ENCODE measurements at places on chromosomes 2 and 18.

GRCh38 chr18:35934891-35935290 is 37.6 kb upstream of the RMP24 start:
- DNase-seq, result no peak

DNA sequence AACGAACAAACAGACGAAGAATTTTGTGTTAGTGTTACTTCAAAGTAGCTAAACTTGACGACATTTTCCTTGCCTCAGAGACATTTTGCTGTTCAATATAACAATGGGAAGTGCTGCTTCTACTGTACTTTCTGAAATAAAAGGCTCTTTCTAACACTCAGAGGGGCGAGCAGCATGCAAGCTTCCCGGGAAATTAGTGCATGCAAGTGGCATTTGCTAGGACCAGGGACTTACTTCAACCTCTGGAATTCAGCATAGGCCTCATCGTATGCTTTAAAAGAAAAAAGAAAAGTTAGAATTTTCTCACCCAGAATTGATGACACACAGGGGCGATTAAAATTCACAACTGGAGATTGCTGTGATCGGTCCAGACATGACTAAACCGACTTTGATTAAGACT is 62.5 kb upstream of the LPIN2 start:
- DNase-seq, result no peak

GRCh38 chr2:18479947-18480369 is 80.5 kb downstream of the RDH14 start:
- DNase-seq, result no peak

DNA sequence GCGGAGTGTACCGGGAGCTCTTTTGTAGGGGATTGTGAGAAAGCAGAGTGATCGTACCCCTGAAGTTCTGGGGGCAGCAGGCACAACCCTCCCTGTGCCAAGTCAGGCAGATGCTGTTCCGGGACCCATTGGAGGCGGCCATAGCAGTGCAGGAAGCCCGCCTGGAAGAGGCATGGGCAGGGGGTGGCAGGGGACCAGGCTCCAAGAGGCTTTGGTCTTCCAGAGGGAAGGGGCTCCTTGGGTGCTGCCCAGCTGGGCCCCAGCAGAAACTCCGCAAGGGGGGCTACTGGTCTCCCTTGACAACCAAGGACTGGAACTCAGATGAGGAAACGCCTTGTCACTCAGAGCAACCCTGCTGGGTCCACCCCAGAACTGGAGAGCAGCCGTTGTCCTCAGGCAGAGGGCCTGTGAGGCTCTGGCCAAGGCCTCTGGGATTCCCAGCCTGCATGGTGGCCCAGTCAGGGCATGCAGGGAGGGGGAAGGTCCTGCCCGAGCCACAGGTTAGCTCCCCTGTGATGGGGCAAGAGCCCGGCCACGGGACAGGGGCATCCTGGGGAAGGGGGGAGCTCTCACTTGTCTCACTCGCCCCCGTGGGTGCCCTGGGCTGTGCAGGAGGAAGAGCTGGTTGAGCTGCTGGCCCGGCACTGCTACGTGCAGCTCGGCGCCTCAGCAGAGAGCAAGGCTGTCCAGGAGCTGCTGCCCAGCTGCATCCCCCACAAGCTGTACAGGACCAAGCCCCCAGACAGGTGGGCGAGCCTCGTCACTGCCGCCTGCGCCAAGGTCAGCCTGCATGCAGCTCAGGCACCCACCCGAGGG is 21.0 kb upstream of the GPR17 start:
- DNase-seq, result no peak

DNA sequence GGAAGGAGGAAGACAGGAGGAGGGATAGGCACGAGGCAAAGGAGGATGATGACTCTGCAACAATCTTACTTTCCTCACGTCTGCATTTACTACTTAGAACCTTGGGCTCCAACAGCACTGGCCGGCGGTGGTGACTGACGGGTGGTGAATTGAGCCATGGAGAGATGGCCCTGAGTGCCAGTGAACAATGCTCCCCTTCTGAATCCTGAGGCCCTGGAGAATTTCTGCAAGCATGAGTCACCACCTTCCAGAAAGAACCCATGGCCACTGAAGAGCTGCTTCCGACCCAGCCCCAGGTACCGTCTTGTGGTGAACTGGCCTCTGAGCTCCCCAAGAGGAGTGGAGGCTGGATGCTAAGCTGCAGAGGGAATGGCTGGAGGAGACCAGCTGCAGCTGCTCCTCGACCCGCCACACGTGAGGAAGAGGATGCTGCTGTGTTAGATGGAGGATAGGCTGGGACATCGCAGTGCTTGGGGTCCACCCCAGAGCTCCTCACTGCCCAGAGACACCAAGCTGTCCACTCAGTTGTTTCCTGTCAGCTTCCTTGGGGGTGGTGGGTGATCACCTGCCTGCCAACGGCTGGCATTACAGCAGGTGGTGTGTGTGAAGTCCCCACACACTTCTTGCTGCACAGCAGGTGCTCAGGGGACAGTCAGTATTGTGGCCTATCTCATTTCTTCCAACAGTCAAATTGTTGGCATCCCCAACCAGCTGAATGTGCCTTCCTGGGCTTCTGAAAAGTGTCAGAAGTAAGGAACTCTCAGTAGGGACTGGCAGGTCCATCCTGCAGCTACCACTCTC is 186.5 kb upstream of the ID2 start:
- no peak for DNase-seq

DNA sequence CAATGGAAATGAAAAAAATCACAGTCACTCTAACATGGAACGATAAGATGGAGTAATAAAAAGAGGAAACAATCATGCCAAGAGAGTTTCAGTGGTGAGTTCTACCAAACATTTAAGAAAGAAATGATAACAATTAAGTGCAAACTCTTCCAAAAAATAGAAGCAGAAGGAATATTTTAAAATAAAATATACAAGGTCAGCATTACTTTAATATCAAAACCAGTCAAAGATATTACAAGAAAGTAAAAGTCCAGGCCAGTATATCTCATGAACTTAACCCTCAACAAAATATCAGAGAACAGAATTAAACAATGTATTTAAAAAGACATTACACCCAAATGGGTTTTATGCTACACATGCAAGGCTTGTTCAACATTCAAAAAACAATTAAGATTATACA is 829.4 kb downstream of the TRIB2 start:
- no peak for DNase-seq

- DNase-seq, result peak; percentile 15
Observed at GRCh38 chr2:187299122-187299906, 148.7 kb downstream of the CALCRL start.

DNA sequence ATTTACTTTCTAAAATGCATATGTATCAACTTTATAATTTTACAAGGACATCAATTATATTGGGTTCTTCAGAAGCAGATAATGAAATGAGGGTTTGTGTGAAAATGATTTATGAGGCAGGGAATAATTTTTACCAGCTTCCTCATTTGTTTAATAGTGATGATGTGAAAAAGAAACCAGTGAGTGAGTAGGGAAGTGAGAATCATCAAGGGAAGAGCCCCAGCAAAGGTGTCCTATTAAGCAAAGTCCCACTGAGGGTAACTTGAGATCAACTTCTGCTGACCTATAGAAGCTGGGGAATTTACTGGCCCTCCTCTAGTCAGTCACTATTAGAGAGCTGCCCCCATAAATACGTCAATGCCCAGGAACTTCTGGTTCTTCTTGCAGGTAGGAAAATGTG is 266.8 kb upstream of the LYPD1 start:
- no peak for DNase-seq

DNA sequence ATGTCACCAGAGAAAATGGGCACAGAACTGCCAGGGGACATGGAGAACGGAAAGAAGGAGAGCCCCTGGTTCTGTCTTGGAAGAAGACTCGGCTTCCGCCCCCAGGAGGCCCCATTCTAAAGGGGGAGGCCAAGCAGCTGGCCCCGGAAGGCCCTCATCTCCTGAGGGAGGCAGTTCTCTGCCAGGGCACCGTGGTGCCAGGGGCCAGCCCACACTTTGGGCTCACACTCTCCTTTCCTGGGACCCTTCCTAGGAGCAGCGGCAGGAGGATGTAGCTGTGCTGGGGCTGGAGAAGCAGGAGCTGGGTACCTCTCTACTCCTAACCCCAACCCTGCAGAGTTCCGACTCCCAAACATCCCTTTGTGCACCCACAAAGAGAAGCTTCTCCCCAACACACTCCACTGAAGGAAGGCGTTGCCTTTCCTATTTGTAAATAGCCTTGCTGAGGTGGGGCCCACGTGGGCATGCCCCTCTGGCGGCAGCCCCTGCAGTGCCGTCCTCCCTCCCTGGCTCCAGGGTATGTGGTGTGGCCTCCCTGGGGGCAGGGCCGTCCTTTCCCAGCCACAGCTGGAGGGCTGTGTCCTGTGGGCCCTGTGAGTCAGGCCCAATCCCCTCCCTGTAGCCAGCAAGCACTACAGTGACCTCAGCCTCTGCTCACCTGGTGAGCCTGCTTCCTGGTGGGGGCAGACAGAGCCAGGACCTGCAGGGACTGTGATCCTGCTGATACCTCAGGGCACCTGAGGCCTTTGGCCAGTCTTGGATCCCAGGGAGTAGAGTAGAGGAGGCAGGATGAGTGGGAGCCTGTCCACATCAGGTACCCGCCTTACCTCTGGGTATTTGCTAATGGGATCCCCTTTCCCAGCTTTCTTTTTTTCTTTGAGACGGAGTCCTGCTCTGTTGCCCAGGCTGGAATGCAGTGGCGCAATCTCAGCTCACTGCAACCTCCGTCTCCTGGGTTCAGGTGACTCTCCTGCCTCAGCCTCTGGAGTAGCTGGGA is 26.6 kb downstream of the ZFP36L2 start:
- DNase-seq, result no peak

DNA sequence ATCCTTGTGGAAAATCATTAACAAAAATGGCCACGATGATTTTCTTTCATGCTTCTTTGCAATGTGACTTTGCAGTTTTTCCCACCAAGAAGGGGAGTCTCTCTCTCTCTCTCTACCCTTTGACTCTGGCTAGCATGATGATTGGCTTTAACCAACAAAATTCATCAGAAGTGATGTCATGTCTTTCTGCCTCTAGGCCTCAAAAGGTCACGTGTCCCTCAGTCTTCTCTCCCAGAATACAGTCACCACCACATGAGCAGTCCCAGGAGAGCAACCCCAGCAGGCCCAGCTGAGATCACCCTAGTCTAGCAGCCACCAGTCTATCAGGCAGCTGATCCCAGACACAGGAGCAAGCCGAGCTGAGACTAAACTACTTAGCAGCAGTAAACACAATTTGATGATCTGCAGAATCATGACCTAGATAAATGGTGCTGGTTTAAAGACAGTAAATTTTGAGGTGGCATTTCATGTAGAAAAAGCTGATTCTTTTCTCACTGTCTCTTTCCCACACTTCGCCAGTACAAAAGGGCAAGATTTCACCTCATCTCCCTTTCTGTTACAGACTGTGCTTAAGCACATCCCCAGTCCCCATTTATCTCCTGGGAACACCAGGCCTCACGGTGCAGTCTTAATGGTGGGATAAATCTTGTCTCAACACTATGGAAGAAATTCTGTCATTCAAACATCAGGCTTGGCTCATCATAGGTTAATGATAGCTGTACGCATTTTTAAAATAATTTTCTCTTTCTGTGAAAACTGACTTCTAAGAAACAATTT is 132.7 kb downstream of the SCG2 start:
- DNase-seq, result no peak

DNA sequence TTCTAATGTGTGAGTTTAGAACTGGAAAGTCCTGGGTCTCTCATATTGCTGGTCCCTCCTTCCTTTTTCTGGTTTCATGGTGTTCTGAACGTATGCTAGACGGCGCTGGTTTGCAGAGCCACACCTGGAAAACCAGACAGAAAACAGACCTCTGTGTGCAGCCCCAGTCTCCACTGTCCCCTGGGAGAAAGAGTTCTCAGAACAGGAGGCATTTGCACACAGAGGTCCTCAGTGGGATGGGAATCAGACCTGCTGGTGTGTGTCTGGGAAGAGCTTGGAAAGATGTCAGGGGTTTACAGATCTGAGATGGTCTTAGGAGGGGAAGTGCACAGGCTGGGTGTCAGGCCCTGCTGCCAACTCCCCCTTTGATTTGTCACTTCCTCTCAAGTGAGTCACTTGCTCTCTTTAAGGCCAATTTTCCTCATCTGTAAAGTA is 14.9 kb upstream of the MBP start:
- DNase-seq, result no peak

DNA sequence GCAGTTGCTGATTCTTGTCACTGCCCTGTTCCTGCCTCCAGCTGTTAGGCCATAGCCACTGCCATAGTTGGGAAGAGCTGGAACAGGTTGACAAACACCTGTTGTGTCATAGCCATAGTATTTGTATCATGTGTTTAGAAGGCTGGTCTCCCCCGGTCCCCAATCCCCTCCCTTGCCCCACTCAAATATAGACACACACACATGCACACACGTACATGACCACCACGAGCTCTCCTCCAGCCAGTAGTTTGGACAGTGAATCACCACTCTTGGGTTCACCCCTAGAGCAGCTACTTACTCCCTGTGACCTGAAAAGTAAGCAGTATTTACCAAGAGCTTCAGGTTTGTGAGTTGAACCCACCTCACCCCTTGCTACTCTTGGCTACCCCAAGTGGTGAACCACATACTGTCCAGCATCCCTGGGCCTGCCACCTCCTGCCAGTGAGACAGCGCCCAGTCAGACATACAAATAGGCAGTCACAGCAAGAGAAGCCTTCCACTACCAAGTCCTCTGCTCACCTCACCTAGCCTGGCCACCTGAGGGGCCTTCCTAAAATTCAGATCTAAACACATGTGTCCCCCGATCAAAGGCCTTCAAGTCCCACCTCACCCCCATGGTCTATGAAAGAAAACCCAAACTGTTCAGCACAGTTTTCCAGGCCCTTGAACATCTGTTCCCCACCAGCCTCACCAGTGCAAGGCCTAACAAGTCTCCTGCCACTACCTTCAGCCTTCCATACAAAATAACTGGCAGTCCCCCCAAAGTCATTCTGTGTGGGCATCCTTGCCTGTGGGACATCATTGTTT is 7.1 kb downstream of the PCBP1 start:
- no peak for DNase-seq

- no peak for DNase-seq
Observed at GRCh38 chr2:132448771-132449170, 32.2 kb downstream of the GPR39 start.

DNA sequence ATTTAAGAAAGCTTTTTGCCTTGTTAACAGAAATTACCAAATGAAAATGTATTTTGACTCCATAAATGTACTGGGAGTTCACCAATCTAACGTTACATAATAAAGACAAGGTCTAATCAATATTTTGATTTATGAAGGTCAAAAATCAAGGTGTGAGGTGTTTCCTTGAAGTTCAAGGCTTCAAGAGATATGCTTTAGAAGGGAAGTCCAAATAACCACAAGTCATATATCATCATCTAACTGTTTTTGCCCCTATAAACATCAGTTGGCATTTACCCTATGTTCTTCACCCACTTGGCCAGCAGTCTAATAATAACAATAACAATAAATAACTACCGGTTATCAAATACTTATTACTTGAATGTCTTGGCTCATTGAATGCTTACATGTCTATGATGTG is 196.1 kb upstream of the ID2 start:
- DNase-seq, result no peak

Measured in MM.1S (cell line).